ENCODE measurements at places on chromosomes 7 and 10. TPM values are rescaled to one million over a fixed set of nuclear protein-coding genes. Genes with fewer than 3 reads are reported as not detected.

- peaks cover 34% of the 10 kb centered on the region for H3K4me1 ChIP-seq
- no peak for DNase-seq
- peak overlapping the region; percentile 84 for H3K4me3 ChIP-seq
Measured at GRCh38 chr7:150380463-150380862, 1.3 kb downstream of the ZNF775 start.

GRCh38 chr10:28291881-28292297 is 11.0 kb downstream of the MPP7 start:
- H3K27me3 ChIP-seq = no peaks in the 10 kb centered on the region
- no peak overlapping the region for H3K27ac ChIP-seq
- H3K4me3 ChIP-seq = no peak overlapping the region
- no peaks in the 10 kb centered on the region for H3K36me3 ChIP-seq
- peak; percentile 55 for DNase-seq
- peaks cover 9% of the 10 kb centered on the region for H3K4me1 ChIP-seq

DNA sequence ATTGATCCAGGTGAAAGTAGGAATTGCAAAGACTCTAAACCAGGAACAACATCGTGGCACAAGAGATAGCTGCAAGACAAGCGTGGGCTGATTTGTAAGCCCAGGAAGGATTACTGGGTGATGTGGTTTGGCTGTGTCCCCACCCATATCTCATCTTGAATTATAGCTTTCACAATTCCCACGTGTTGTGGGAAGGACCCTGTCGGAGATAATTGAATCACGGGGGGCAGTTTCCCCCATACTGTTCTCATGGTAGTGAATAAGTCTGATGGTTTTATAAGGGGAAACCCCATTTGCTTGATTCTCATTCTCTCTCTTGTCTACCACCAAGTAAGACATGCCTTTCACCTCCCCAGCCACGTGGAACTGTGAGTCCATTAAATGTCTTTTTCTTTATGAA is 59.5 kb downstream of the ST8SIA6 start:
- H3K36me3 ChIP-seq = no peaks in the 10 kb centered on the region
- H3K27ac ChIP-seq = no peak overlapping the region
- H3K4me1 ChIP-seq = no peaks in the 10 kb centered on the region
- DNase-seq = no peak
- H3K27me3 ChIP-seq = no peaks in the 10 kb centered on the region

DNA sequence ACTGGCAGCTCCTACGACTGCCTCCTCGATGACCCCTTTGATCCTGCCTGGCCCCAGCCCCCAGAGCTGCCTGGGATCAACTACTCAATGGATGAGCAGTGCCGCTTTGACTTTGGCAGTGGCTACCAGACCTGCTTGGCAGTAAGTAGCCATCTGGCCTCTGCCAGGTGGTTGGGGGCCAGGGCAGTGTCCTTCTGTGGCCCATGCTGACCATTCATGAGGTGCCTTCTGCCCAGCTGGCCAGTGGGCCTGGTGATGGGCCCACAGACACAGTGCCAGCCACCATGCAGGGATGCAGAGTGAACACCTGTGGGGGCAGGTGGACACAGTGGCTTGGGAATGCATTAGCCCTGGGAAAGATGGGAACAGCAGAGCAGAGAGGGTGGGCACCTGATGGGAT is 50.0 kb downstream of the TBATA start:
- no peak overlapping the region for H3K4me3 ChIP-seq
- H3K27me3 ChIP-seq = no peaks in the 10 kb centered on the region
- H3K36me3 ChIP-seq = no peaks in the 10 kb centered on the region
- H3K4me1 ChIP-seq = no peaks in the 10 kb centered on the region
- no peak overlapping the region for H3K27ac ChIP-seq

DNA sequence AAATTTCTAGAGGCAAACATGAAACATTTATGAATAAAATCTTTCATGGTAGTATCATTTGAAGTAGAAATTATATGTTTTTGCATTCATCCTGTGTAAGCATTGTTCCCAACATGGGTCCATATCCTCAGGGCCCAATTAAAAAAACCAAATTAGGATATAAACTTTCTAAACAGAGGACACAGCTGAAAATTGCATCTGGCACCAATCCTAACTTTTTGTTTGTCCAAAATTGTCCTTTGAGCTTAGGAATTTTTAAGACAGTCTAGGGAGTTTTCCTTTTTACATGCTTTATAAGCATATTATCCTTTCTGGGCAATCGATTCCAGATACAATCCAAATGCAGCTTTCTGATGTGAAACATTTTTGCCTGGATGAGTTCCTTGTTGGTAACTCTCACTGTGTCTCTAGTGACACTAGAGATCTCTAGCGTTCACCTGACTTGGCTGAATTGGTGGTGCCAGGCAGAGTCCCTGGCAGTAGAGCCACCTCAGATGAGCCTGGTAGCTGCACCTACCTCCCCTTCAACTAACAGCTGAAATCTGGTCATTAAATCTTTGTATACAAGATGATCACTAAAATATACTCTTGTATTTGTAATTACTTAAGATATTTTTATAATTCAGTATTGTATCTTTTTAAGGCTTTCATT is 137.6 kb upstream of the SAMD8 start:
- no peak for DNase-seq
- no peak overlapping the region for H3K27ac ChIP-seq
- no peaks in the 10 kb centered on the region for H3K4me1 ChIP-seq
- H3K27me3 ChIP-seq = no peaks in the 10 kb centered on the region
- no peak overlapping the region for H3K4me3 ChIP-seq

- no peaks in the 10 kb centered on the region for H3K36me3 ChIP-seq
- H3K27ac ChIP-seq = no peak overlapping the region
- no peaks in the 10 kb centered on the region for H3K4me1 ChIP-seq
- H3K4me3 ChIP-seq = no peak overlapping the region
- peak; percentile 8 for DNase-seq
Measured at GRCh38 chr10:126844406-126844805, 60.8 kb upstream of the DOCK1 start.

- no peaks in the 10 kb centered on the region for H3K36me3 ChIP-seq
- peaks cover 60% of the 10 kb centered on the region for H3K27me3 ChIP-seq
- no peak overlapping the region for H3K27ac ChIP-seq
- no peak overlapping the region for H3K4me3 ChIP-seq
Measured at GRCh38 chr7:108452707-108453106, 3.5 kb downstream of the NRCAM start.

DNA sequence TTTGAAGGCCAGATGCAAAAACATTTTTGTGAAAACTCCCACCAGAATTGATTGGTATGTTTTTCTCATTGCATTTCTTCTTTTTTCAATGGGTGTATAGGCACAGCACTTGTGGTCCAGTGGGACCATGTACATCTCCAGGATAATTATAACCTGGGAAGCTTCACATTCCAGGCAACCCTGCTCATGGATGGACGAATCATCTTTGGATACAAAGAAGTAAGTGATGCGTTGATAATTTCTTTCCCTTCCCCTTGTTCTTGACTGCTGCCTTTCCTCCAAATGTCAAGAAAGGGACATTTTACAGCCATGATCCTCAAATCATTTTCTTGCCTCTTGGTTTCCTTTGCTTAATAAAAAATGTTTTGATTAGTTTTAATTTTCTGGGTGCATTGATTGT is 331.5 kb downstream of the PLXDC2 start:
- no peaks in the 10 kb centered on the region for H3K36me3 ChIP-seq
- no peaks in the 10 kb centered on the region for H3K4me1 ChIP-seq
- DNase-seq = no peak

DNA sequence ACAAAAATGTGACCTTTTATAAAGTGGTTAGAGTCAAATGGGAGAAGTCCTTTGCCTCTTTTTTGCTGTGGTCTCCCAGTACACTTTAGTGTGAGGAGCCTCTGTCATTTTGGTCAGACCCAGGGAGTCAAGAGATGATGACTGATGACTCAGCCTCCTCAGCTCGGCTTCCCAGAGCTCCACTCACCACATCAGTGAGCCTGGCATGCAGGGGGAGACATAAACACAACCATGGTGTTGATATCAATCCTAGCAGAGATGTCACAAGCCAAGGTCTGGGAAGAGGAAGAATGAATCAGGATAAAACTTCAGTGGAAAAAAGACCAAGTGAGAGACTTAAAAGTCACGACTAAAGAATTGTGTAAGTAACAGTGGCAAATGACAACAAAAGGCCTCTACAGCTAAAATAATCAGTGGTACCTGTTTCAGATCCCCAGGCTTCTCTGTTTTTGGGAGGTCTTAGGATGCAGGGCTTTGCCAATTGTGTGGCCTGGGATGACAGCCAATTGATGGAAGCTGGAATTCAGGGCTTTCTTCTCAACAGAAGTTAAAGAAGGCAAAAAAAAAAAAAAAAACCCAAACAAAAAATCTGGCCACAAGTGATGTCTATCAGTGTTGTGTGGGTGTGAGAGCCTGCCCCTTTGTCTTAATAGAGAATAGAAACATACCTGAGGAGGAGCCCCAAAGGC is 50.2 kb downstream of the TFAM start:
- no peaks in the 10 kb centered on the region for H3K27me3 ChIP-seq
- peak overlapping the region; percentile 45 for H3K27ac ChIP-seq
- no peaks in the 10 kb centered on the region for H3K36me3 ChIP-seq
- no peak overlapping the region for H3K4me3 ChIP-seq
- peaks cover 9% of the 10 kb centered on the region for H3K4me1 ChIP-seq

GRCh38 chr7:366161-366803 is 76.3 kb downstream of the FOXL3 start:
- H3K36me3 ChIP-seq = no peaks in the 10 kb centered on the region
- H3K27me3 ChIP-seq = peaks cover 3% of the 10 kb centered on the region
- H3K4me1 ChIP-seq = no peaks in the 10 kb centered on the region
- no peak for DNase-seq
- H3K4me3 ChIP-seq = no peak overlapping the region
- no peak overlapping the region for H3K27ac ChIP-seq

DNA sequence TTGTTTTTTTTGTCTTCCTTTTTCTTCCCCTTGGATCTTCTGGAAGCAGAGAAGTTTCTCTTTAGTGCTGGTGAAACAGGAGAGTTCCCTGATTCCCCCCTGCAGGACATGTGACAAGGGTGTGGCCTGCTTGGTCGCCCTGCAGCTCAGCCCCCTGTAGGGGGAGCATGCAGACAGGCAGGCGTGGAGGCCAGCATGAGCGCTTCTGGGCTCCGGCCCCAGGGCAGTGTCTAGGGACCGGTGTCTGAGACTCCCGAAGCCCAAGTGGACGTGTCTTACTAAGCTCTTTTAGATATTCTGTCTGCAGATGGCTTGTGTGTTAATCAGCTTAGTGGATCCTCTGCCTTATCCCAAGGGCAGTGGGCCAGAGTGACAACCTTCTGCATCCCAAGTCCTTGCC is 26.1 kb downstream of the PRSS58 start:
- H3K27me3 ChIP-seq = no peaks in the 10 kb centered on the region
- no peak overlapping the region for H3K27ac ChIP-seq
- H3K36me3 ChIP-seq = no peaks in the 10 kb centered on the region
- DNase-seq = peak; percentile 42

Gene ACTL6B
- not detected for total RNA-seq

Gene EPHA1
- total RNA-seq = not detected

All from cardiac muscle cell (in vitro differentiated cells and primary cell).